Activated gamma-delta T cell (primary cell): ENCODE measurements at places on chromosomes 5 and 9.

- DNase-seq = no peak
Observed at GRCh38 chr9:115673599-115673998, 480.0 kb upstream of the PAPPA start.

DNA sequence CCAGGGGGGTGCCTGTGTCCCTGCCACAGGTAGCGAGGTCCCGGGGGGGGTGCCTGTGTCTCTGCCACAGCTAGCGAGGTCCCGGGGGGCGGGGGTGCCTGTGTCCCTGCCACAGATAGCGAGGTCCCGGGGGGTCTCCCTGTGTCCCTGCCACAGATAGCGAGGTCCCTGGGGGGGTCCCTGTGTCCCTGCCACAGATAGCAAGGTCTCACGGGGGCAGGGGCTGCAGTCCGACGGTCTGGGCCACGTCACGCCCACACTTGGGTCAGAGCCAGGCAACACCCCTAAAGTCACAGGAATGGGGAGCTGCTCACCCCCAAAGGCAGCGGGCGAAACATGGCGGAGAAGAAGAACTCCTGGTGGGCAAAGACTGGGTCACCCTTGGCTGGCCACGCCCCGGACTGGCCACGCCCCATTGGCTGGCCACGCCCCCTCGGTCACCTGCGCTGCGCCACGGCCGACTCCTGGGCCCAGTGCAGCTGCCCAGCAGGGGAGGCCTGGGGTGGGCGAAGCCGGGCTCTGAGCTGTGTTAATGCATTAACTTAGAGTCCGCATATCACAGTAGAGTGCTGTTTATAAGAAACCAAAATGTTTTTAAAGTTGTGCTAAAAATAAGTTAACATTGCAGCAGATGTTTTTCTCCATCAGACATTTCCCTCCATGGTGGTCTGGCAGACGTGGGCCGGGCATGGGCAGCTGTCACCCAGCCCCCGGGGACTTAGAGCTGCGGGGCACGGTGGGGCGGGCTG lies 7.0 kb downstream of the NOXA1 start:
- no peak for DNase-seq

DNA sequence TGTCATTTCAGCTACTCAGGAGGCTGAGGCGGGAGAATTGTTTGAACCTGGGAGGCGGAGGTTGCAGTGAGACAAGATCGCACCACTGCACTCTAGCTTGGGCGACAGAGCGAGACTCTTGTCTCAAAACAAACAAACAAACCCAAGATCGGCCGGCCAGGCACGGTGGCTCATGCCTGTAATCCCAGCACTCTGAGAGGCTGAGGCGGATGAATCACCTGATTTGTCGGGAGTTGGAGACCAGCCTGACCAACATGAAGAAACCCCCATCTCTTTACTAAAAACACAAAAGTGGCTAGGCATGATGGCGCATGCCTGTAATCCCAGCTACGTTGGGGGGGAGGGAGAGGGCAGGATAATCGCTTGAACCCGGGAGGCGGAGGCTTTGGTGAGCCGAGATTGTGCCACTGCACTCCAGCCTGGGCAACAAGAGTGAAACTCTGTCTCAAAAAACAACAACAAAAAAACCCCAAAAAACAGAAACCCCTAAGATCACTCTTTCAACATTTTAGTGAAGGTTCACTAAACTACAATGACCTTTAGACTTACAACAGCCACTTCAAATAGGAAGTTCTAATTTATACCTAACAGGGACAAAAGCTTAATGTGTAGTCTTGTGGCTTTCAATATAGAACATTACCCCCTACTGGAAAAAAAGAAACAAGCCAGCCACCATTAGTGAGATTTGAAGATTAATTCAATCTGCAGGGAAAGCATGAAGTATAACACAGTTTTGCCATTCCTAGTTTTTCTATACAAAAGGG lies 7.0 kb downstream of the HSPA9 start:
- DNase-seq = no peak

GRCh38 chr9:120421977-120422376 lies 158.0 kb downstream of the CDK5RAP2 start:
- no peak for DNase-seq

DNA sequence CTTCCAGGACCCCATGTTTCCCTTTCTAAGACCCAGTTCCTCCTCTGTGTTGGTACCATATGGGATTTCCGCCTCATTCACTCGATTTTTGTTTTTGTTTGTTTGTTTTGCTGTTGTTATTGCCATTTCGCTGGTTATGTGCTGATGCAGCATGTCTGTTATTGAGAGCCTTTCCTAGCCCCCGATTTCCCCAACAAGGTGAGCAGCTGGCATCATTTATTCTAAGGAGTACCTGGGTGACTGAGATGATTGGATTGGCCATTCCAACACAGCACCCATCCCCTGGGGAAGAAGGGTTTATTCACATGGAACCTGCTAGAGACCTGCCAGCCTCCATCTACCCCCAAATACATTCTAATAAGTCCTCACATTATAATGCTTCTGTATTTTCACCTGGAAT lies 2.7 kb downstream of the GLRA1 start:
- DNase-seq = no peak

GRCh38 chr5:116343961-116344360 lies 230.7 kb downstream of the SEMA6A start:
- DNase-seq = no peak

DNA sequence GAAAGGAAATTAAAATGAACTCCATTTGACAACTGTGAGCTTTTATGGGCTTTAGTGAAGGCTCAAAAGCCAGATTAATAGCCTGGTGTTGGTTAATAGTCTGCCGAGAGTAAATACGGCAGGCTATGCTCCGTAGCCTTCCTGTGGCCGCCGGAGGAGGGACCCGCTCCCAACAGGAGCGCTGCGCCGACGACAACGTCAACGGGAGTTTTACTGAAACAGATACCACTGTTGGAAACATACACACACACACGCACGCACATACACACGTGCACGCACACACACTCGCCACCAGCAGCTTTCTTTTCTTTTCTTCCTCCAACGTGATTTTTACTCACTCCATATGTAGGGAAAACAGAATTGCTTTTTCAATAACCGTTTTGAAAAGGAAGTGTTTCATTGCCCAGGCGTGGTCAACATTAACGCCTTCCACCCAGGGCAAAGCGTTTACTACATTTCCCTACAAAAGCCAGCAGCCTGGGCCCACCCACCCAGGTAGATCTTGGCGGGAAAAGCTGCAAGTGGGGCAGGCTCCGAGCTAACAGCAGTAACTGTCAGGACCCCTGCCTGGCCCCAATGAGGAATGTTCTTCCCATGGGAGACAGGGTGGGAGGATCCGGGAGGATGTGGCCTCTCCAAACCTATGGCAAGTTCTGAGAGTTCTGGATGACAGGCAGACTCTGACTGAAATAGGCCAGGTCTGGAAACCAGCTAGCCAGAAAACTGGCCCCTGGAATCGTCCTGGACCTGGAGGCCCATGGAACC lies 72.3 kb downstream of the PAX5 start:
- DNase-seq = no peak

DNA sequence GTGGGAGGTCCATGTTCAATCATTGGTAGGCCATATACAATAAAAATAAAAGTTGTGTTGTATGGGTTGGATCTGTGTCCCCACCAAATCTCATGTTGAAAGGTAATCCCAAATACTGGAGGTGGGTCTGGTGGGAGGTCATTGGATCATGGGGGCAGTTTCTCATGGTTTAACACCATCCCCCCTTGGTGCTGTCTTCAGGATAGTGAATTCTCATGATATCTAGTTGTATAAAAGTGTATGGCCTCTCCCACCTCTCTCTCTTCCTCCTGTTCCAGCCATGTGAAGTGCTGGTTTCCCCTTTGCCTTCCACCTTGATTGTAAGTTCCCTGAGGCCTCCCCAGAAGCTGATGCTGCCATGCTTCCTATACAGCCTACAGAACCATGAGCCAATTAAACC lies 15.1 kb downstream of the SPATA9 start:
- DNase-seq = no peak

DNA sequence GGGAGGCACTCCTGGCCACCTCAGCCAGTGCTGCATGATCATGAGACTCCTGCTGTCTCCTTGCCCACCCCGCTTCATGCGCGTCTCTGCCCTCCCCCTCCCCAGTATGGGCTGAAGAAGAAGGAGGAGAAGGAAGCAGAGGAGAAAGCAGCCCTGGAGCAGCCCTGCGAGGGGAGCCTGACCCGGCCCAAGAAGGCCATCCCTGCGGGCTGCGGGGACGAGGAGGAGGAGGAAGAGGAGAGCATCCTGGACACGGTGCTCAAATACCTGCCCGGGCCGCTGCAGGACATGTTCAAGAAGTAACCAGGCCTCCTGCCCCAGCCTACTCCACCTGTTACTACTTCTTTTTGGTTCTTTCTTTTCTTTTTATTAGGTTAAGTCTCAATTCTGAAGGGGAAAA lies 8.4 kb downstream of the CPLX2 start:
- DNase-seq = no peak

GRCh38 chr5:106397700-106398099 lies 1273.0 kb downstream of the EFNA5 start:
- no peak for DNase-seq

GRCh38 chr9:133843751-133844397 lies 105.7 kb upstream of the SARDH start:
- no peak for DNase-seq

GRCh38 chr5:111555760-111556159 lies 43.4 kb upstream of the STARD4 start:
- no peak for DNase-seq

DNA sequence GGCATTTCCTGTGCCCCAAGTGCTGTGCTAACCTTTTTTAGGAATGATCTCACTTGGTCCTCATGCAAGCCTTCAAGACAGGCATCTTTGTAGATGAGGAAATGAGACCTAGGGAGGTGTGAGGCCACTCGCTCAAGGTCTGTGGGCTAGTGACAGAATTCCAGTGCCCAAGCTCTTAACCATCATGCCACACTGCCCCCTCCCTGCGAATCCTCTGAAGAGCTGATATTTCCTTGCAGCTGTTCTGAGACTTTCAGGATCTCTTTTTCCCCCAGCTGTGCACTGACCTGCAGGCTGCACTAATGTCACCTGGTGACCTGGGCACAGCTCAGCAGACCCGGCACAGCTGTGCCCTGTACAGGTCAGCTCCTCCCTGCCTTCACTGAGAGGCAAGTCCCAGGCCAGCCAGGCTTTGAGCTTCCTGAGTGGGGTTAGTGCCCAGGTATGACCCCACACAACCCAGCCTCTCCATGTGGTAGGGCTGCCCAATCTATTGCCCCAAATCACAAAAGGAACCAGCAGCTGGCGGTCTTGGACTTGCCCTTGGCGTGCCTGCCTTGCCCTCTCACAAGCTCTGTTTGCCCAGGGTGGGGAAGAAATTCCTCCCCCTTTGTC lies 32.7 kb downstream of the MORN5 start:
- DNase-seq = no peak

DNA sequence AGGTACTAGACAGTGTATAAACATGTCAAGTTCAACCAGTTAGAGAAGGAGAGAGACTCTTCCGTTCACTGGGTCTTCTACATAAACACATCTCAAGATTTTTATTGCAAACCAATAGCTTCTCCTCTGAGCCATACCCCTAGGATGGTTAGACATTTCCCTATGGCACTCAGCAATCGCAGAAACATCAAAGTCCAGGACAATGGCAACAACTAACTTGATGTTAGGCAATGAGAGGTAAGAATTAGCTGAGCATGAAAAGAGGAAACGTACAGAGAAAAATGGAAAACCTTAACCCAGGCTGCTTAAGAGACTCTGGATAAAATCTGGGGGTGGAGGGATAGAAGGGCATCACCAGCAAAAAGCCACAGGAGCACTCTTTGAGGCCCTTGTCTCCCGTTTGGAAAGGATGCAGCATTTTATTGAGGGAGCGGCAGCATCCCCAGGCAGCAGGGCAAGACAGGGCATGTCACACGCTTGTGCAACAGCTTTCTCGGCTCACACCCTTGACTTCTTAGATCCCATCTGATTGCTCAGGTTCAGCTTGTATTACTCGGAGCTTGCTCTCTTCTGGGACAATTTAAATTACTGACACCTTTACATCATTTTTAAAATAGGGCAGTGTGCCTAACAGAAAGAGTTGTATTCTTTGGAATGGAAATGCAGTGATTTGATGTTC lies 8.6 kb upstream of the PSAT1 start:
- no peak for DNase-seq

GRCh38 chr5:31886206-31886605 lies 247.3 kb downstream of the PDZD2 start:
- no peak for DNase-seq

DNA sequence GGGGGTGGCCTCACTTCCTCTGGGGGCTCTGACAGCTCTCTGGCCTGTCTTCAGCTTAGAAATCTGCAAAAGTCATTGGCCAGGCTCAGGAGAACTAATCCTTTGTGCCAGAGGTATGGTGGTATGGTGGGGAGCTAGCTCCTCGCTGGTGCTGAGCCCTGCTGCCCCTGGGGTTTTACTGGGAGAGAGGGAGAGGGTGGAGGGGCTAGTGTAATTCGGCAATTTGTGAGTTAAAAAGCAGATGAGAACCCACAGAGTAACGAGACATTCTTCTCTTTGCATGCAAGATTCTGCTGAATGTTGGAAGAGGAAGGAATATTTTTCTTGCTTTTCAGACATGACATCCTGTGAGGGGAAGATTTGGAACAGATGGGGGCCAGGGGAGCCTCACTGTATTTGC lies 65.5 kb upstream of the SPRY4 start:
- no peak for DNase-seq

DNA sequence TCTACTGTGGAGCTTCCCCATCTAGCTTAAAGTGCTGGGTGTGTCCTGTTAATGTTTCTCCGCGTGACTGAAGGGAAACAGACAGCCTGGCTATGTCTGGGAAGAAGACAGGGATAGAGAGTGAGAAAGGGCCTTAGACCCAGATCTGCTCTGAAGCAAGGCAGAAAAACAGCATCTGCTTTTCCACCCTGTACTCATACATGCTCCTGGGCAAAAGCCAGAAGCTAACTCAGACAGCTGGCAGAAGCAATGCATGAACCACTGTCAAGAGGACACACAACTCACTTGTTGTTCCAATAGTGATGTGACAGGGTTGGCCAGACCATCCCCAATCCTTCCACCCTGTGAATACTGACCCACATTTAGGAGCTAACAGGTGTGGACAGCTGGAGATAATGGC lies 63.3 kb downstream of the DPYSL3 start:
- DNase-seq = no peak

DNA sequence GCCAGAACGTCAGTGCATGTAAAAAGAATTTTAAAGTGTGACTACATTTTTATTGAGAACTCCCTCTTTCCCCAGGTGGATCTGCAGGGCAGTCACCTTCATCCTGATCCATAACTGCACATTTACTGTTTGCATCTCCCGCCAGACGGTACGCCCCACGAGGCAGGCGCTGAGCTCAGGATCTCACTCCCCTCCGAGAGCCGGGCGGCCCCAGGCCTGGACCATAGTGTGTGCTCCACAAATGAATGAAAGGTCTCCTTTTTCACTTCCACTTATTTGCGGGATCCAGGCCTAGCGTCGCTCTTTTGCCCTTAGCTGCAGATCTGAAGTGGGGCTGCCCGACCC lies 378 bp downstream of the DROSHA start:
- peak; percentile 15 for DNase-seq

- no peak for DNase-seq
Observed at GRCh38 chr9:77403239-77403638, 225.9 kb downstream of the VPS13A start.
